ENCODE measurements at places on chromosomes 11 and 22. TPM values are rescaled to one million over a fixed set of nuclear protein-coding genes. Genes with fewer than 3 reads are reported as not detected.

MS4A2 gene
- total RNA-seq, result not detected

GRCh38 chr22:18023509-18024275, 669 bp downstream of the MICAL3 start:
- H3K4me3 ChIP-seq, result peak overlapping the region; percentile 90
- peak; percentile 58 for DNase-seq
- no peaks in the 10 kb centered on the region for H3K36me3 ChIP-seq
- no peak overlapping the region for H3K27ac ChIP-seq
- H3K4me1 ChIP-seq, result peaks cover 12% of the 10 kb centered on the region
- H3K27me3 ChIP-seq, result peaks cover 65% of the 10 kb centered on the region

- no peaks in the 10 kb centered on the region for H3K36me3 ChIP-seq
- no peak for DNase-seq
- no peak overlapping the region for H3K4me3 ChIP-seq
- no peak overlapping the region for H3K27ac ChIP-seq
- no peaks in the 10 kb centered on the region for H3K4me1 ChIP-seq
Observed at GRCh38 chr11:105862736-105863367, 159.2 kb downstream of the MSANTD4 start.

- H3K27me3 ChIP-seq, result peaks cover 3% of the 10 kb centered on the region
- H3K36me3 ChIP-seq, result no peaks in the 10 kb centered on the region
- H3K4me3 ChIP-seq, result no peak overlapping the region
- DNase-seq, result no peak
- H3K27ac ChIP-seq, result no peak overlapping the region
Observed at GRCh38 chr11:7219491-7219890, 32.2 kb upstream of the SYT9 start.

DNA sequence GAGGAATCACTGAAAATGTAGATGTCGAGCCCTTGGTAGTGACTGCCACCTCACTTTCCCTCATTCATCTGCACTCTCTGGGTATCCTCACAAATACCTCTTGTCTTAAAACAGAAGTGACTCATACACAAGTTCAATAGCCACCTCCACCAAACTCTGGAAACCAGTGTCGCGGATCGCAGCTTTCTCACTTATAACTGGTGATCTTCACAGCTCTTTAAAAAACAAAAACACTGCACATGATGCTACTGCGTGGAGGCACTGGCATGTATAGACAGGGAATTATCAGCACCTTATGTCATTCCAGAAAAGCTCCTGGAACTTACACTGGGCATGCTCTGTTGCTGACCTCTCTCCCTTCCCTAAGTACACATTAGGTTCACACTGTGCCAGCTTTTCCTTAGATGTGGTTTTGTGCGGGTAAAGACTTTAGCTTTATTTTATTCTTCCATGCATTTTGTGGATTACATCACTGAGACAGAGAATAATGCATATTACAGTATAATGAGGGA, 425.5 kb upstream of the CADM1 start:
- DNase-seq, result no peak
- no peaks in the 10 kb centered on the region for H3K4me1 ChIP-seq
- H3K4me3 ChIP-seq, result no peak overlapping the region
- no peaks in the 10 kb centered on the region for H3K36me3 ChIP-seq
- H3K27ac ChIP-seq, result no peak overlapping the region

Data from activated naive CD8-positive, alpha-beta T cell treated with anti-CD3 and anti-CD28 coated beads, Interleukin-2, amount 10 ng/mL, durations not matched to agents 7 days and 5 days (primary cell).